ENCODE measurements at places on chromosomes 2 and 18.

DNA sequence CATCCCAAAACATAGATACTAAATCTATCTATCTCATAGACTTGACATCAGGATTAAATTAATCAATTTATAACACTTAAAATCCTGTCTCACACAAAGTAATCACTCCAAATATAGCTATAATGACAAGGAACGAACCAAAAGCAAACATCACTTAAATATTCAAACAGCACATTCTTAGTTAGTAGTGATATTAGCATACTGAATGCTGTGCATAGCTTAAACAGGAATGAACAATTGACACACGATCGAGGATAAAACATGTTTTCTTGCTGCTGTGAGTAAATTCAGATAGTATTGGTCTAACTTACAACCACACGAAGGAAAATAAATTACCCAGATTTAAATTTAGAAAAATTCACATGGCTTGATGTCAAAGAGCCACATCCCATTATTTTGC, 58.9 kb upstream of the SNTG2 start:
- DNase-seq, result no peak

DNA sequence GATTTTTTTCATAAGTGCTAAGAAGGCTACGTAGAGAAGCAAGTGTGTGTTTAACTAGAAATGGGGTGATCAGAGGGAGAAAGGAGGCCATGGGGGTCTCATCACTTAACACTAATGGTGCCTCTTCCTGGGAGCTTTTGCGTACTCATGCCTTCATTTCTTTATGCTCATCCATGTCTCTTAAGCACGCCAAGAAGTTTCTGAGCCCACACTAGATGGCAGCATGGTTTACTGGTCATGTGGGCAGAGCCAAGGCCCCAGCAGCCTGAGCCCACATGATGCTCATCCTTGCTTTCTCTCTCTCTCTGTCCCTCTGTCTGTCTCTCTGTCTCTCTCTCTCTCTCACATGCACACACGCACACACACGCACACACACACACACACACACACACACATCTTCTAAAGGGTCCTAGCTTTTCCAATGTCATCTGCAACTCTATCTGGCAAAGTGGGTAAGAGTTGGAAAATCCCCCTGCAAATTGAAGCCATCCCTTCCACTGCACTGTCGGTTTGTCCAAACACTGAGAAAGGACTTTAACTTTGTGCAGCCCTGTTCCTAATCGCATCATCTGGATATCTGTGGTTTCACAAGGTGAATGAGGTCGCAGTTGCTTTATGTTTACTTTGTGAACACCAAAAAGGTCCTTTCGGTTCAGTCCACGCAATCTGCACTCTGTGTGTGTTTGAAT, 137.1 kb upstream of the CCDC68 start:
- DNase-seq, result peak; percentile 46

DNA sequence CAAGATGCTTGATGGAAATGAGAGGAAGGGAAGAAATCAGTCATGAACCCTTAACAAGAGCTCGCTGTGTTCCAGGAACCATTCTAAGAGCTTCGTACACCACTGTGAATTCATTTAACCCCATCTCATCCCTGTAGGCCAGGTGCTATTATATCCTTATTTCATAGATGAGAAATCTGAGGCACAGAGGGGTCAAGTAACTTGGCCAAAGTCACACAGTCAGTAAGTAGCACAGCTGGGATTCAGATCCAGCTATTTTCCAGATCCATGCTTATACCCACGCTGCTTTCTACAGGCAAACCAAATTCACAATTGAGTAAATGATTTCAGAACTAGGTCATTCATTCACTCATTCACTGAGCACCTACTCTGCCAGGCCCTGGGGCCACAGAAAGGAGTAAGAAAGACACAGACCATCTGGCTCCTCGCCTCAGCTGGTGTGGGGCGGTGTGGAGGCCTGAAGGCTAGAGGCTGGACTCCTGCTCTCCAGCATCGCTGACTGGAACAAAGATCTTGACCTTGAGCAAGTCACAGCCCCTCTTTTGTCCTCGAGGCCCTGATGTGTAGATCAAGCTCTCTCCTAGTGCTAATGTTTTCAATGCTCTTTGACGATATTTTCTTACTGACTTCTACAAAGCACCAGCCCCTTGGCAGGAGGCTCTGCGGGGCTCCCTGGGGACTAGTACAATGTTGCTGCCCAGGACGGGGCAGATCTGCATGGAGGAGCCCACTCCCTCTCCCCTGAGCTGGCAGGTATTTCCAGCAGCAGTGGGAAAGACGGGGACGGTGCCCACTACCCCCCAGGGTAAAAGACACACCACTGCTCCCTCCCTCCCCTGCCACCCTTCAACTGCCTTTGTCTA, 26.5 kb downstream of the STEAP3 start:
- no peak for DNase-seq

GRCh38 chr18:49070552-49070951, 119.8 kb upstream of the SMAD7 start:
- DNase-seq, result no peak

- DNase-seq, result no peak
Observed at GRCh38 chr18:46163091-46163490, 58.9 kb downstream of the HAUS1 start.

GRCh38 chr2:237333748-237334147, 80.2 kb downstream of the COL6A3 start:
- DNase-seq, result no peak

GRCh38 chr18:34857320-34857719, 147.2 kb downstream of the DTNA start:
- no peak for DNase-seq

GRCh38 chr18:9741793-9742523, 33.9 kb downstream of the RAB31 start:
- no peak for DNase-seq

DNA sequence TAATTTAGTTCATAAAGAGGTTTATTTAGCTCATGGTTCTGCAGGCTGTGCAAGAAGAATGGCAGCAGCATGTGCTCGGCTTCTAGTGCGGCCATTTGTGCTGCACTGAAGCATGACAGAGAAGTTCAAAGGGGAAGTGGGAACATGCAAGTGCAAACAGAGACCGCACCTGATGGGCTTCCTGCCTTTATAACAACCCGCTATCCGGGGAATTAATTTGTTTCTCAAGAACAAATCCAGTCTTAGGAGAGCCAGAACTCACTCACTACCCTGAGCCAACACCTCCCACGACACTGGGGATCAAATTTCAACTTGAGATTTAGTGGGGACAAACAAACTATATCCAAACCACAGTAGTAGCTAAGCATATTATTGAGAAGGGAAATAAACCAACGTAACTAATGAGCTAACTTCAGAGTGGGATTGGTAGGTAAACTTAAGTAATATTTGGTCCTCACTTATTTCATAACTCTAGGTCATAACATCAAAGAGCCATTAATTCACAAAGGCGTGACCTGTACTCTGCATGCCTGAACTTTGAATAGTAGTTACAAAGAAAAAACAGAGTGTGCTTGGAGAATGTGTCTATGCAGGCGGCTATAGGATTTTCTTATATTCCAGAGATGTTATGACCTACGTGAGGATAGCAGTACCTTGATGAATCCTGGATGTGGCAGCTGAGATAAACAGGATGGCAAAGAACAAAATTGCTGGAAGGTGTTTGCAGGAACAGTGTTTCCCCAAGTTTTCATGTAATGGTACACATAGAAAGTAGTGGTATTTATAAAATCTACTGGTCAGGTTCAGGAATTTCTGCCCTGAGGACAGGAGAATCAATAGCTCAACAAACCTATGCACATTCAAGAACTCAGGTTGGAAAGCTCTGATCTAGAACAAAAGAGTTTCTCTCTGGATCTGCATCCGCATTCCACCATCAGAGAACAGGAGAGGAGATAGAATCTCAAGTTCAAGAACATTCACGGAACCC, 845.9 kb upstream of the ID2 start:
- peak; percentile 41 for DNase-seq

- DNase-seq, result no peak
Observed at GRCh38 chr18:77015169-77015568, 117.4 kb downstream of the MBP start.

DNA sequence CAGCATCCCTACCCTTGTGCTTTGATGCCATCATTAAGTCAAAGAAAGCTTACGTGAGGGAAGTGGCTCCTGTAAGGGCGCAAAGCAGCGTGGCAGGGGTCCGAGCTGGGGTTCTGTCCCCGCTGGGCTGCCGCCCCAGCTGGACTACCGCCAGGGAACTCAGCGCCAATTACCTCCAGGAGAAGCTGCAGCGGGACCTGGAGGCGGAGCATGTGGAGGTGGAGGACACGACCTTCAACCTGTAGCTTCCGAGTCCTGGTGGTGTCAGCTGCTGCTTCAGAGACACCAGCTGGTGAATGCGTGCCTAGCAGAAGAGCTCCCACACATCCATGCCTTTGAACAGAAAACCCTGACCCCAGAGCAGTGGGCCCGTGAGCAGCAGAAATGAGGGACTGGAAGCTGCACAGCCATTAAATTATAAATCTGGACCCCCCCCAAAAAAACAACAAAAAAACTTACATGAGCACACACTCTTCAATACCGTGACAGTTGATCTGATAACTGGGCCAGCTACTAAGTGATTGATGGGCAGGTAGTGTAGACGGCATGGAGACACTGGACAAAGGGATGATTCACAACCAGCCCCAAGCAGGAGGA, 20.1 kb upstream of the YES1 start:
- DNase-seq, result peak; percentile 94

GRCh38 chr2:46578961-46579360, 99.6 kb downstream of the TMEM247 start:
- DNase-seq, result no peak

GRCh38 chr2:222813177-222813843, 47.5 kb upstream of the ACSL3 start:
- DNase-seq, result no peak

- DNase-seq, result no peak
Observed at GRCh38 chr18:6668836-6669235, 60.7 kb upstream of the ARHGAP28 start.

DNA sequence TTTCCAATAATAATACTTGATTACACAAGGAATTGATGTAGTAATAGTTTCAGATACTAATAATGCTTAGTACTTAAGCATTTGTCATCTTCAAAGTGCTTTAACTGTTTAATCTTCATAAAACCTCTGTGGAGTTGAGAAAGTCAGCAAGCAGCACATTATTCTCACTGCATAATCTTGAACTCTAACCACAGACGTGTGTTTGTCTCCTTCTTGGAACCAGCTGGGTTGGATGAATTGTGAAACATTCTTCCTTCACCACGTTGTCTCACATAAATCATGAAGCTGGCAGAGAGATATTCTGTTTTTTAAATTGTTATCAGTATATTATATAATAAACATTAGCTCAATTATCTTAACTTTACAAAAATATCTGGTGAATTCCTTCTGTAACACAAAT, 55.1 kb upstream of the LDAH start:
- DNase-seq, result no peak

DNA sequence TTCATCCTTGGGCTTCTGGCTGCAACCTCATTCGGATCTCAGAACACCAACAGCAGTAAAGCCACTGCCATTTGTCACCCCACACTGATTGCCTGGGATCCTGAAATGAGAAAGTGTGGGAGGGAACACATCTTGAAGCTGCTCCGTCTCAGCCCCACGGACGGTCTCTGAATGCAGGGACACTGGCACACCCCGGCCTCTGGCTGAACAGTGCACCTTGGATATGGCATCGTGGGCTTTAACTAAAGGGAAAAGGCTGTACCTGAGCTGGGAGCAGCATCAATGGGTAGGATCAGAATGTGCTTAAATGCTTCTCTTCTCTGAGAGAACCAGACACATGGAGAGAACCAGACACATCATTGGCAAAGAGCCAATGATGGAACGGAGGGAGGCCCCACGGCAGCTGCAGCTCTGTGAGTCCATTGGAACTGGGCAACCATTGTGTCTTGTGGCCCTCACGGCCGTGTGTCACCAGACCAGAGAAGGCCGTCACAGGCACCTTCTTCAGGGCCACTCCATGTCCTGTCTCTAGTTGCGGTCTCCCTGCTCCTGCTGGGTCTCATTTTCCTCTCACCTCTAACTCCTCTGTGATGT, 193.4 kb upstream of the MYT1L start:
- peak; percentile 42 for DNase-seq

GRCh38 chr2:201070948-201071478, 458 bp downstream of the HYCC2 start:
- DNase-seq, result peak; percentile 32

DNA sequence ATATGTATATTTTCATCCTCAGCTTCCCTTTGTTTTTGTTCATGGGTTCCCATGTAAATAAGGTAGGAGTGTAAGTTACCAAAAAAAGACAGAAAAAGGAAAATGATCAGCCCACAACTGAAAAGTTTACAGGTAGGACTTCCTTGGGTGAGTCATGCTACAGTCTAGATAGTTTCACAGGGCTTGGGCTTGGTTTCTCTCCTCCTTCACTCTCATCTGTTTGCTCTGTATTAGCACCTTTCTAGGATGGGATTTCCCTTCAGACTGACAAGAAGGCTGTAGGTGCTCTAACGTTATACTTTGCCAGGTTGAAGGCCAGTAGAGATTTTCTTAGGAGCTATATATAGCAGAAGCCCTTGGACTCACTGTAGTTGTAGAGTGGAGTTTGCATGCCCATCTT, 57.9 kb downstream of the FAM171B start:
- DNase-seq, result no peak

- DNase-seq, result no peak
Observed at GRCh38 chr18:49691177-49691608, 122.1 kb downstream of the ACAA2 start.

DNA sequence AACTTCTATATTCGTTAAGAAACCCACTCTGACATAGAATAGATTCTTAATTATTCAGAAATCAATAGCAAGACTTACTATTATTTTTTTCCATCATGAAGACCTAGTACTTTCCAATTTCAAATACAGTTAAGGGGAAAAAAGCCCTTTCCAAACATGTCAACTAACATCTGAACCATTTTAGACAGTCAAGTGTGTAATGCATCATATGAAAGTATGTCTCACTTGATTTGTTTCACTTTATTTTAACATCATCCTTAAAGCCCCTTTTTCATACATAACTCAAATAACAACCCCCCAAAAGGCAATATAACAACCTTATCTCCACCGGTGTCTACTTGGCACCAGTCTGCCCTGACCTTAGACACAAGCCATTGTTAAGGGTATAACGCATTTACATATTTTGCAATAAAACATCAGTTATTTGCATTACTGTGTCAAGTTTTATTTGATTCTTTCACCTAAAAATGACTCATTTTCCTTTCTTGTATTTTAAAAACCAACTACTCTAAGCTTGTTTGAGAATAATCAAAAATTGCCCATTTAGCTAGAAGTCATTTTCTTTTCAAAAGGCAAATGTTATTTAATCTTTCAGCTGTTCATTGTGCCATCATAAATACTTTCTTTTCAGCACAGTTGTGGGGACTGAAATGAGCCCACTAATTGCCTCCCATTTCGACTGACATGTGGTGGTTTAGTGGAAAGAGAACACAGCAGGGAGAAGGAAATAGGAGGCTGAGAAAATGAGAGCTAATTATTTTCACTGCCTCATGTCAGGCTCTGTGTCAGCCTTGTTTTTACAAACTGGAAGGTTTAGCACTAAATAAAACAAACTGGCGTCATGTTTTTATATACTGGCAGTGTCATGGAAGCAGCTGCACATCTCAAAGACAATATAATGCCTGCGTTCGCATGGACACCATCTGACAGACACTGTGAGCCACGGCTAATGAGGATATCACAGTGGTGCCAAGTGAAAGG, 104.7 kb upstream of the CDCA7 start:
- peak; percentile 95 for DNase-seq

All from NCI-H146 (cell line).